ENCODE measurements at places on chromosomes 16 and 17.

DNA sequence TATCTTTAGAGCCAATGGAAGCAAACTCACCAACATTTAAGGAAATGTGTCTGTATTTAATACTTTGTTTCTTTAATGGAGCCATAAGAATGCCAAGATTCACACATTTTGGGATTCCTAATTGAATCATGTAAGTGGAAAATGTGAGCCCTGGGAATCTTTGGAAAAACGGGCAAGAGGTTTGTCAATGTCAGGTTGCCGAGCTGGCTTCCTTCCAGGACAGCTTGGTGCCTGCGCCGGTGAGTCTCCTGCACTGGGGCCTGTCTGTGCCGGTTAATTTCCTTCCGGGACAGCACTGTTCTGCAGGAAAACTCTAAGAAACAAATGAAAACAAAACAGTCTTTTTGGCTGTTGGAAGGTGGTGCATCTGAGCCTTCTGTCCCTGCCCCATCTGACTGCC, 210.6 kb downstream of the HAPSTR1 start:
- no peak for DNase-seq

DNA sequence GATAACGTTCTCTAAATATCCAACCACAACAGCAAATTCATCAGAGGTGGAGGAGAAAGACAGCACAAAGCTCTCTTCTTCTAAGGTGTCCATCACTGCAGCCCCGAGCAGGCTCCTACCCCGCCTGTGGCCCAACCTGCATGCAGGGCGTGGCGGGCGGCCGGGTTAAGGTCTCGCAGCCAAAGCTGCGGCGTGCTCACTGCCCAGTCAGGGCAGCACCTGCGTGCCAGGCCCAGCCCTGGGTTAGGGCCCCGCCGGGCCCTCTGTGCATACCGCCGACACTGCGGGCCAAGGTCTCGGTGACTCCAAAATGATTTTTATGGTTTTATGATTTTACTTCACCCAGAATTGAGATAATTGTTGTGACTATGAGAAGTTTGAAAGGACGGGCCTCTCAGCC, 57.8 kb downstream of the FOXK2 start:
- no peak for DNase-seq

GRCh38 chr16:67539691-67540635, 11.3 kb downstream of the RIPOR1 start:
- DNase-seq: no peak

GRCh38 chr16:13307255-13307654, 405.9 kb downstream of the SHISA9 start:
- DNase-seq: no peak

- DNase-seq: peak; percentile 39
Measured at GRCh38 chr17:1573932-1574696, 11.5 kb upstream of the PITPNA start.

- peak; percentile 23 for DNase-seq
Measured at GRCh38 chr16:66270333-66270927, 96.1 kb upstream of the CDH5 start.

DNA sequence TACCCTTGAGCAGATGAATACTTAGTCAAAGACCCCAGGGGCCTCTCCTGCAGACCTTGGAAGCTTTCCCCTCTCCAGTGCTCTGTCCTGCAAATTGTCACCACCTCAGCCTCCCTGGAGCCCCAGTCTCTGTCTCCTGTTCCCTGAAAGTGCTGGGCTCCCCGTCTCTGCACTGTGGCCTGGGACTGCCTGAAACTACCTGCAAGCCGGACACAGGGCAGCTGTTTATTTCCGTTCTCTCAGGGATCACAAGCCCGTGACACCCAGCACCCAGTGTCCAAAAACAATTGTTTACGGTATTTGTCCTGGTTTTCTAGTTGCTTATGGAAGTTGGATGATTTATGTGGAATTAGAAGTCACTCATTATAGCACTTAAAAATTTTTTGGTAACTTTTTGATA, 81.6 kb upstream of the CHMP6 start:
- no peak for DNase-seq

DNA sequence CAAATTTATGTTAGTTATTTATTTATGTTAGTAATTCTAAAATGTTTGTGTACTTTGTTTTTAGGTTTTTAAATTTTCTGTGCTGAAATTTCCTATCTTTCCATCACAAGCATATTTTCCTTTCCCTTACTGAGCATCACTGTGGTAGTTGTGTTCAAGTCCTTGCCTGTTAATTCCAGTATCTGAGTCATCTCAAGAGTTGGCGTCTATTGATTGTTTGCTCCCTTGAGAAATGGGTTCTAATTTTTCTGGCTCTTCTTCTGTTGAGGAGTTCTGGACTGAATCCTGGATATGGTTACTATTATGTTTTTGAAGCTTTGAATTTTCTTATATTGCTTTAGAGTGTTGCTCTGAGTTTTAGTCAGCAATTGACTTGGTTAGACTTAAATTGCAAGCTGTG, 56.3 kb downstream of the GAN start:
- DNase-seq: no peak

DNA sequence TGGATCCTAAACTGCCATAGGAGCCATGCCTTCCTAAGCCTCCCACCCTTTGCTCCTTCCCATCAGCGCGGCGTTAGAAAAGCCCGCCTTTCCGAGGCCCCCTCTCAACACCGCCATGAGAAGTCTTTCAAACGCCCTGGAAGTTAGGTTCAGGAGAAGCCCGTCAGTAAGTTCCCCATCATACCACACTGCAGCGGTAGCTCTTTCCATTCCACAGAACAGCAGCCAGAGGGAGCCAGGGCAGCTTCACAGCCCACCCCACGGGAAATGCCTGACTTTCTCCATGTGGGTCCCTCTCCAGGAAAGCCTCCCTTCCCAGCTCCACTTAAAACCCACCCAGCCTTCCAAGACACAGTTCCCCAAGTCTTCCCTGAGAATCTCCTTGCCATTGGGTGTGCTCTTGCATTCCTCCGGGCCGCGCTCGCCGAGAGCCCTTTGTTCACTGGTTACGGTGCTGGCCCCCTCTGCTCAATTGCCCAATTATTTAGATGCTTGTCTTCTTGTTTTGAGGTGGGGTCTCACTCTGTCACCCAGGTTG, 28.7 kb downstream of the KIAA0513 start:
- DNase-seq: no peak

- DNase-seq: peak; percentile 39
Measured at GRCh38 chr17:78736526-78737079, 45.5 kb downstream of the CYTH1 start.

GRCh38 chr16:88516601-88517061, 53.6 kb upstream of the ZC3H18 start:
- no peak for DNase-seq

DNA sequence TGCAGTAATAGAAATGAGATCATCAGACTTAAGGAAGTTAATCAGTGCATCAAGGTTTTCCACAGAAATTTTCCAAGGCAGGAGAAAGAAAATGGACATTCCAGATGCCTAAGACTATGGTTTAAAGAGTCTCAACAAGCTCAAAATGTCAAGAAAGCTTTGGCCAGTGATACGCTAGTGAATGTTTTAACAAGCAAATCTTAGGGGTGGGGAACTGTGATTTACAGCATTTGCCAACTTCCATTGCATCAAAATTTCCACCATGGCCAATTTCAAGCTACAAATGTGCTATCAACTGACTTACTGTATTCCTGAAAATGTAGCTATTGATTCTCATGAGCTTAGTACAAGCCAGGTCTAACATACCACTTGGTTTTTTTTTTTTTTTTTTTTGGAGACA, 82.4 kb upstream of the CLEC3A start:
- no peak for DNase-seq

GRCh38 chr16:11621920-11622651, 35.4 kb upstream of the LITAF start:
- DNase-seq: peak; percentile 19

Data from activated gamma-delta T cell treated with anti-CD3 and anti-CD28 coated beads, Interleukin-2, amount 50 U/mL, for 16 hours (primary cell).